ENCODE measurements at places on chromosomes 6 and 20.

- DNase-seq: no peak
These were observed 139.4 kb upstream of the GLP1R start for GRCh38 chr6:38909015-38909730.

- no peak for DNase-seq
These were observed 683.7 kb upstream of the ID4 start for GRCh38 chr6:19153270-19153980.

DNA sequence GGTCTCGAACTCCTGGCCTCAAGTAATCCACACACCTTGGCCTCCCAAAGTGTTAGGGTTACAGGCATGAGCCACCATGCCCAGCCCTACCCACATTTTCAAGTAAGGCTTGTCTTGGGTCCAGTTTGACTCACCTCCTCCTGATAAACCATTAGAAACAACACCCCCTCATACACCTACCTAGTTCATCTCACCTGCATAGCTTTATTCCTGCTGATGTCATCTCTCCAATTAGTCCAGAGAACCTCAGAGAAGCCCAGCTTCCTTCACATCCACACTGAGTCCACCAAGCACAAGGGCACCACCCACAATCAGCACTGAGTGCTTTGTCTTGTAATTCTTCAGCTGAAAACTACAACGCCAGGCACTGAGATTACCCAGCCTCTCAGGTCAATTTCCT is 35.3 kb downstream of the KIF16B start:
- DNase-seq: no peak

DNA sequence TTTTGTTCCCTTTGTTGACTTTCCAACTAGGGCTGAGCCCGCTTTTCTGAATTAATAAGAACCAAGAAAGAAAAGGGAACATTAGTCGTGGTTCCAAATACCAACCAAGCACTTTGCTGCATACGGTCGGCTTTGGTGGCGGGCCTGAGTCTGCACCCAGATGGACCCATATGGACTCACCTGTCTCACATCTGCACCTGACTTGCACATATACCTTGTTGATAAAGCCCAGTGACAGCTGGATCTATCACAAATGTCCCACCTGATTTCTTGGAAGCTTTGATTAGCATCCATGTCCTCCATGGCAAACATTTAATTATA is 39.0 kb downstream of the TPD52L1 start:
- no peak for DNase-seq

- no peak for DNase-seq
These were observed 53.5 kb downstream of the TINAG start for GRCh38 chr6:54361734-54362133.

GRCh38 chr6:40472353-40472752 is 114.8 kb downstream of the LRFN2 start:
- DNase-seq: no peak

DNA sequence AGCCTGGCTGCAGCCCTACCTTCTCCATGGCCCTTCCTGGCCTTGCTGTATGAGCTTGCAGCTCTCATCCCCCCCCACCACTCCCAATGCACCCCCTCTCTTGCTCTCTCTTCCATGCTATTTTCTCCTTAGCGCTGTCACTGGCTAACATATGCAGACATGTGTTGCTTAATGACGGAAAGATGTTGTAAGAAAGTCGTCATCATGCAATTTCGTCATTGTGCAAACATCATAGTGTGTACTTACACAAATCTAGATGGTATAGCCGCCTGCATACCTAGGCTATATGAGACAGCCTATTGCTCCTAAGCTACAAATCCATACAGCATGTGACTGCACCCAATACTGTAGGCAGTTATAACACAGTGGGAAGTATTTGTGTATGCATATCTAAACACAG is 27.0 kb downstream of the ANGPT4 start:
- no peak for DNase-seq

- DNase-seq: no peak
These were observed 25.9 kb downstream of the C6orf62 start for GRCh38 chr6:24692848-24693592.

DNA sequence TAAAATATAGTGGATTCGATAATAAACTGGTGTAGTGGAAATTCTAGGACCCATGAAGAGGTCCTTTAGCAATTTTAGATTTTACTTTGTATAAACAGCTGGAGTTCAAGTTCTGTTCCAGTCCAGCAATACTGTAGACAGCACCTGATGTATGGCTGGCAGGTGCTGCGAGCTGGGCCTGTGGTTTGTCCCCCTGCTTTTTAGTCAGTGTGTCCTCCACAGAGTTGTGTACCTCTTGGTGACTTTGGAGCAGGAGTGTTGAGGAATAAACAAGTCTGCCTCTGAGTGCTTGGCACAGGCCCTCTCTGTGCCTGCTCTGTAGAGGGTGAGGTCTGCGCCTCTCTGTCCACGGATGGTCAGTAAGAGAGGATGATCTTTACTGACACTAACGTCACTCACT is 13.8 kb downstream of the STX16 start:
- DNase-seq: no peak

- no peak for DNase-seq
These were observed 118.8 kb downstream of the PHACTR3 start for GRCh38 chr20:59723108-59723500.

DNA sequence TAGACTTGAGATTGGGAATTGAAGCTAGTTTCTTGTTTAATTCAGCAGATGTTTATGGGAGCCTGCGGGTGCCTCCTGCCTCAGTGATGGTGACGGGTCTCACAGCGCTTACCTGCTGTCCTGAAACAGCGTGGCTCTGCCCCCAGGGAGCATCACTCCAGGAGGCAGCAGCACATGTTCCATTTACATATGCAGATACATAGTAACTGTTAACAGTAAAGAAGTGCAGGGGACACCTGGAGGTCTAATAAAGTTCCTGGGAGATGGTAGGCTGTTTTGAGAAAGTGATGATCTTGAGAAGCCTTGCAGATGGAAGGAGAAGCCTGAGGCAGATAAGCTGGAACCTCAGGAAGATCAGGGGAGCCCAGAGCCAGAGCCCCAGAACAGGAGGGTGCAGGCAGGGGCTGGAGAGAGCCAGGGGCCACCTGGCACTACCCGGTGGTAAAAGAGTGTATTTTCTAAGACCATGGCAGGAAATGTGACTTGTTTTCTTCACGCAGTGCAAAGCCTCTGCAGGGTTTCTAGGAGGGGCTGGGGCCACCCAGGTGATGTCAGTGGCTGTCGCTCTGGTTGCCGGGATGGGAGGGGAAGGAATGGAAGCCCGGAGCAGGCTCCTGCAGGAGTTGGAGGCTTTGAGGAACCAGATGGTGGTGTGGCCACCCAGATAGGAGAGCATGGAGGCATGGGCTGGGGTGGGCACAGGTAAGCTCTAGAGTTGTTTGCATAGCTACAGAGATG is 24.2 kb upstream of the KIF25 start:
- DNase-seq: no peak

DNA sequence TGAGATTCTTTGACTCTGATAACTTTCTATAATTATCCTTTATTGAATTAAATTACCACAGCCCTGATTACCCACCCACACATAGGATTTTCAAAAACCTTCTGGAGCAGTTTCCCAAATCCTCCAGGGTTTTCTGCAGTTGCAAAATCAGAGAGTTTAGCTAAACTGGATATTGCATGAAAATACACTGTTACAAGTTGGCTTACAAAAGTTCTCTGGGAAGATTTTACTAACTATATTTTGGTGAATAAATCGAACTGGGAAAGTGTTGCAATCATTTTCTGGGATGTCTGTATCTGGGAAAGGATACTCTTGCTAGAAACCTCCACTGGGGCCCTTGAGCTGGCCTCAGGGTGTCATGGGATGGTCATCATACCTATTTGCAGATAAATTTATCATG is 97.6 kb upstream of the STMND1 start:
- no peak for DNase-seq

- DNase-seq: peak; percentile 88
These were observed 18.1 kb upstream of the CEBPB start for GRCh38 chr20:50172347-50173013.

DNA sequence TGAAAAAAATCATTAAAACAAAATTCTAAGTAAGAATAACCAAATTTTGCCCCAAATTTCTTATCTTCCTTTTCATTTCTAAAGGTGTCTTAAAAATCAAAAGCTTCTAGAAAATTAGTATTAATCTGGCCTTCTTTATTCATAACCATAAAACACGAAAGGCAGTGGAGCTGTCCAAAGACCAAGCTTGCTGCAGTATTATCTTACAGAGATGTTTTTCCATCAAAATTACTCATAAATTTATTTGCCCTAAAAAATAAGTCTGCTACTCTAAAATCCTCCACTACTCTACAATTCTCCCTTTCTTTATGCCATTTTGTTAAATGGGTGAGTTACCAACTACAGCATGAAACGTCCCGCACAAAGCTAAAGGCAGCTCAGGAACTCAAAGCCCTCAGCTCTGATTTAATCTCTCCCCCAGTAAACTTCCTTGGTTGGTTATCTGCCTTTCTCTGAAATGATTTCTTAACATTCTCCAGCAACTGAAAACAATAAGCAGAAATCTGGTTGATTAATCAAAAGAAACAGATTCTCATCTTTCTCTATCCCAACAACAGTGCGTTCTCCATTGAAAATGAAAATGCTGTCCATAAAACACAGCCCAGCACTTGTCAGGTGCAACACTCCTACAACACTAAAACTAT is 2.1 kb downstream of the USP49 start:
- no peak for DNase-seq

- DNase-seq: no peak
These were observed 16.1 kb upstream of the ZNF165 start for GRCh38 chr6:28064272-28064671.

DNA sequence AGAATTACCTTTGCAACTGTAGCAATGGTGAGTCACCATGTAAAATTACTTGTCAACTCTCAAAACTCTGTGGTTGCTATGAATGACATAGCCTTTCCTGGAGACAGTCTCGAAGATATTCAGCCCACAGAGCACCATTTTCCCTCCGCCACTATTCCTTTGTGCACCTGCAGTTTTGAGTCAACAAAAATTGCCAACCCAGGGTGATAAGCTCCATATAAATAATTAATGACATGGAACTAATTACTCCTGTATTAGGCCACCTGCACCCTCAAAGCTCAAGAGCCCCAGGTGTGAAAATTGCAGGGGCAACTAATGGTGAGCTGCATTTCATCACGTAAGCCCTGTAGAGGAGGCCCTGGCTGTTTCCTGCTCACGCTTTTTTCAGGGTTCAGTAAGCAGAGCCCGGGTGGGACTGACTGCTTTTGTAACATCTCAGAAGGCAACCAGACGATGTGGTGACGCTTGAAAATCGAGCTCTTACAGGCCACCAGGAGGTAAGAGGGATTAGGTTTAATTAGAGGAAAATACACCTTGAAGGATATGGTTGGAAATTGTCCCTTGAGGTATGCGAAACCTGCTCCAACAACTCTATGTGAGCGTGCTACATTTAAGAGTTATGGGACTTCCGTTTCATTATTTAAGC is 70.8 kb downstream of the BMP2 start:
- no peak for DNase-seq

GRCh38 chr6:36755435-36756348 is 58.1 kb downstream of the RAB44 start:
- peak; percentile 65 for DNase-seq

- DNase-seq: no peak
These were observed 511.8 kb downstream of the LMBRD1 start for GRCh38 chr6:69285054-69285453.

DNA sequence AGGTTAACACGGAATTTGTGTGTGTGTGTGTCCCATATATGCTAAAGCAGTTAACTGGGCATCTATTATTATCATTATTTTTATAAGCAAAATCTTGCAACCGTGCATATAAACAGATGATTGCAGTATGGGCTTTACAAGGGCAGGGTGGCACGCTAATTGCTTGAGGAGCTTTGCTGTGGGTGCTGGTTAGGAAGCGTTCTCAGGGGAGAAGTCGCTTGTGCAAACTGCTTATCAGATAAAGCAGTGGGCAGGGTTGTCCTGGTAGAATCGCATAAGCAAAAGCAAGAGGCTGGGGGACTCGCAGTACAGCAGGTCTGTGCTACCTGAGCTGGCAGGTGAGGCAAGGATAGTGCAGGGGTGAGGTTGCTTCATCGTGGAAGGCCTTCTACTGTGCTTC is 9.7 kb upstream of the CCN6 start:
- DNase-seq: no peak

- DNase-seq: no peak
These were observed 75.7 kb upstream of the JARID2 start for GRCh38 chr6:15170126-15170525.

DNA sequence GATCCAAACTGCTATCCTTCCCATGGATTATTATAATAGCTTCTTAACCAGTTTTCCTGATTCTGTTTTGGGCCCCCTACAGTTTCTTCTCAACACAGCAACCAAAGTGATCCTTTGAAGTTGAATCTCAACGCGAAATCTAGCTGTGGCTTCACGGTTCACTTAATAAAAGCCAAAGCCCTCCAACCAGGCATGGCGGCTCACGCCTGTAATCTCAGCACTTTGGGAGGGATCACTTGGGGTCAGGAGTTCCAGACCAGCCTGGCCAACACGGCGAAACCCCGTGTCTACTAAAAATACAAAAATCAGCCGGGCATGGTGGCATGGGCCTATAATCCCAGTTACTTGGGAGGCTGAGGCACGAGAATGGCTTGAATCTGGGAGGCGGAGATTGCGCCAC is 3.3 kb downstream of the RMND1 start:
- DNase-seq: no peak

DNA sequence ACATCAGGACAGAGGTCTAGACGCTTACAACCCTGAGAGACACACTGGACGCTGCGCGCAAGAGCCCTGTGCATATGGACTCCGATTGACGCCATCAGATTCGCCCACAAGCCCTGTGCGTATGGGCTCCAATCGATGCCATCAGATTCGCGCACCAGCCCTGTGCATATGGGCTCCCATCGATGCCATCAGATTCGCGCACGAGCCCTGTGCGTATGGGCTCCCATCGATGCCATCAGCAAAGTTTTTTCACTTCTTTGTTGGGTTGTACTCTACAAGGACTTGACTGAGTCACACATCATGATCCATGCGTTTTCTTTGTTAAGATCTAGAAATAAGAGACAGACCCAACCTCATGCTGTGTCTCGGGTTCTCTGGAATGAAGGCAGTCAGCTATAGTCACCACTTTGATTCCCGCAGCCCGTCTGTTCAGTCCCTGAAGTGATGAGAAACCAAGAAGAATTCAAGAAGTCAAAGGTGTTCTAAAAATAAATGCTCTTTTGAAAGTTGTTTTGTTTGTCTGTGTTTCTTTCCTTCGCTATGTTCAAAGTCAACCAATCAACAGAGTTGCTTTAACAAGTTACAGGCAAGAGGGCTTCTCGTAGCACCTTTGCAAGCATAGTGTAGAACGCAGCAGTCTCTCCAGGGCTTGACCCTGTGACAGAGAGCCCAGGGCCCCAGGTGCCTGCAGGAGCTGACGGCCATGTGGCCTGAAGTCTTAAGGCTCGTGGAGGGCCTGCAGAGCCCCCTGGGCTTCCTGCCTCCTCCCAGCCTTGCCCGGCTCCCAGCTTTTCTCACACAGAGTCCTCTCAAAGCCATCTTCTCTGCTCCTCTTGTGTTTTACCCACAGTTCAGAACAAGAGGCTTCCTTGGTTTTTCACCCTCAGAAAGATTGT is 7.9 kb downstream of the RPS6KA2 start:
- no peak for DNase-seq

DNA sequence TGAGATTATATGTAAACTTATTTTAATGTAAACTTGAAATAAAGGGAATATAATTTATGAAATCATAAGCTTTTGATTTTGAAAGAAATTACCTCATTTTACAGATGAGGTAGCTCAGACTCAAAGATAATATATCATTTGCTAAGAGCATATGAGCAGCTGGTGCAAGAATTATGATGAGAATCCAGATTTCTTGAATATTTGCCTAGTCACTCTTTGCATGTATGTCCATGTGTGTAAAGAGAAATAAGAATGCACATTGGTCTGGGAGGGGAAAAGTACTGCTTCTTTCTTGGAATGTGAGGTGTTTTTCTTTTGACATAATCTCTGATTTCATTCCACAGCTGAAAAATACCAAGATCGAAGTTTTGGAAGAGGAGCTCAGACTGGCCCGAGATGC is 11.1 kb upstream of the SNRNP48 start:
- no peak for DNase-seq

All from 8988T (cell line).